ENCODE measurements at places on chromosomes 2 and 18. TPM values are rescaled to one million over a fixed set of nuclear protein-coding genes. Genes with fewer than 3 reads are reported as not detected.

The NGEF gene
- total RNA-seq, result 0.50 TPM

The CAVIN2 gene
- total RNA-seq, result 163 TPM

The LAMA1 gene
- total RNA-seq, result under 0.01 TPM

The GPBAR1 gene
- 0.40 TPM for total RNA-seq

The MAPRE2 gene
- 150 TPM for total RNA-seq

The CNTNAP5 gene
- total RNA-seq, result not detected

The FAM161A gene
- 4.1 TPM for total RNA-seq

The SCN3A gene
- not detected for total RNA-seq

The UGT1A3 gene
- total RNA-seq, result not detected

The MYO7B gene
- total RNA-seq, result 0.14 TPM

The TXNDC2 gene
- total RNA-seq, result 0.07 TPM

The NAT8 gene
- total RNA-seq, result not detected

The SERPINB5 gene
- total RNA-seq, result not detected

The TMEM131 gene
- total RNA-seq, result 39.8 TPM

The PRPF40A gene
- 195 TPM for total RNA-seq

The ALPP gene
- total RNA-seq, result not detected

The GLI2 gene
- 0.13 TPM for total RNA-seq

The COX5B gene
- 192 TPM for total RNA-seq

The SKOR2 gene
- not detected for total RNA-seq

The FAM110C gene
- total RNA-seq, result not detected

The RND3 gene
- total RNA-seq, result 48.4 TPM

The NYAP2 gene
- not detected for total RNA-seq

The HSBP1L1 gene
- 3.4 TPM for total RNA-seq

The CHRNG gene
- not detected for total RNA-seq

The CFAP65 gene
- not detected for total RNA-seq

The AGXT gene
- total RNA-seq, result not detected

The AP1S3 gene
- total RNA-seq, result 3.7 TPM

The UBE2E3 gene
- 81.1 TPM for total RNA-seq

The MATN3 gene
- 3.5 TPM for total RNA-seq

The ACMSD gene
- not detected for total RNA-seq

The CGREF1 gene
- 1.3 TPM for total RNA-seq

The TTR gene
- total RNA-seq, result not detected

The BCL2 gene
- total RNA-seq, result 2.6 TPM

The CREG2 gene
- total RNA-seq, result 0.57 TPM

The ADAM23 gene
- total RNA-seq, result 11.2 TPM
